Nucleus accumbens (tissue), 56 donors: ENCODE measurements at places on chromosomes 6 and 20.

GRCh38 chr20:10328897-10329255 lies 105.1 kb downstream of the MKKS start:
- DNase-seq = no peak

DNA sequence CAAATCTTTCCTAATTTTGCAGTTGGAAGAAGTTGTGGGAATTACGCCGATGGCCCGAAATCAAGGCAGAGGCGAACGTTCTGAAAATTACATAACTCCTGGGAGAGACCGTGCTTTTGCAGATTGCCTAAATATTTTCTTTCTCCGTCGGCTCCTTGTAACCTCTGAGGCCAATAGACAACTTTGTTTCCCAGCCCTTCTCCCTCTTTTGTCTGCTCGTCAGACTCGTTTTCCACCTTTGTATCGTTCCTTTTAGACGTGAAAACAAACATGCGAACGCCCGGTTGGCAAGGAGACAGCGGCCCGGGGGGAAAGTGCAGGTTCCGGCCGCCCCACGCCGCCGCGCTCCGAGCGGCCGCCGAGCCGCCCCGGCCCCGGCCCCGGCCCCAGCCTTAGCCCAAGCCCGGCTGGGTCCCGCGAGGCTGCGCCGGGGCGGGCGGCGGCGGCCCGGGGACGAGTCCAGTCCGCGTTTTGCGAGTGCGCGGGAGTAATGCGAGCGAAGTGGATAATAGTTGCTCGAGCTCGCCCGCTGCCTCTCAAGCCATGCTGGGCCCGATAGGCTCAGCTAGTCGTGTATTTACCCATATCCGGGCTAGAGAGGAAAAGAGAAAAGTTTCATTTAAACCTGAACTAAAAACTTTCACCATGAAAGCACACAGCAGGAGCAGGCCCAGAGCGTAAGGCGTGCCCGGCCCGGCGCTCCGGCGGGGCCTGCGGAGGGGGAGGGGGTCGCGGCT lies at the start of gene ARID1B:
Gene ARID1B, plus strand, starts transcription at position 539 of the 737 bp plus-strand sequence. CDS start 303 bp downstream, outside the sequence.
- peak; percentile 54 for DNase-seq

DNA sequence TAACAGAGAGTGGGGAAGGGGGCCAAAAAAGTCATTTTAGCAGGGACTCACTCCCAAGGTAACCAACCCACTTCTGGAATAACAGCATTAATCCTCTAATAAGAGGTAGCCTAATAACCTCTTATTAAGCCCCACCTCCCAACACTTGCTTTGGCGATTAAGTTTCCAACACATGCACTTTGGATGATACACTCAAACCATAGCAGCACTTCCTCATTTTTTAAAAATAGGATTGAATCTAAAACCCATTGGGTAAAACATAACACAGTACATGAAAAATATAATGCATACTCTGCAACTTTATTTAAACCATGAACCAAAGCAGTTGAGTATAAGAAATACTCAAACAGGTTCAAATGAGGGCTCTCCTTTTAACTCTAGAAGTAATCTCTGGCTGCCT lies 318.3 kb downstream of the HACE1 start:
- DNase-seq = no peak

DNA sequence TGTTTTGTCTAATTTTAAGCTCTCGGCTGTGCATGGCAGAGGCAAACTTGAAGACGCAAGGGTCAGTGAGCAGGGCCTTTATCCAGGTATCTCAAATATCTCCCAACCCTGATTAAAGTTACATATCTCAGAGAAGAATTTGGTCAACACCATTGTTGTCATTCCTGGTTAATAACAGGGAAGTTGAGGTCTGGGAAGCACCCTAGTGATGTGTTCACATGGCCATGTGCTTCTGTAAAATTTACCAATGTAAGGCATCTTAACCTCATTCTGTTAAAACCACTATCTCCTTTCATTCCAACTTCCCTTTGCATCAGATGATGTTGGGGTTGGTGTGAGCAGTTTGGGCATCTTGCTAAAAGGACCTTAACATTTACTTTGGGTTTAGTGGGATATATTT lies 4.0 kb upstream of the FAM110A start:
- no peak for DNase-seq

GRCh38 chr20:18811904-18812303 lies 1.7 kb upstream of the SCP2D1 start:
- no peak for DNase-seq

DNA sequence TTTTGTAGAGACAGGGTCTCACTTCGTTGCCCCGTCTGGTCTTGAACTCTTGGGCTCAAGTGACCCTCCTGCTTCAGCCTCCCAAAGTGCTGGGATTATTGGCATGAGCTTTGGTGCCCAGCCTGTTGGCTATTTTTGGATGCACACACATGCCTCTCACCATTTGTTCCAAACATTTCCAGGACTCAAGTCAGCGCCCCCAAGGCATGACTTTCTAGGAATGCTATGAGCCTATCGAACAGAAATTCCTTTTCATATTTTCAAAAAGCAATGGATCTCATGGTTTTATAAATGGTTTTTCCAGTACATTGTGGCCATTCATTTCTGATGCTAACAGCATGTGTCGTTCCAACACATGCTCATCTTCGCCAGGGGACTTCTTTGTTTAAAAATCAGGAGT lies 119.3 kb upstream of the NAA20 start:
- no peak for DNase-seq

DNA sequence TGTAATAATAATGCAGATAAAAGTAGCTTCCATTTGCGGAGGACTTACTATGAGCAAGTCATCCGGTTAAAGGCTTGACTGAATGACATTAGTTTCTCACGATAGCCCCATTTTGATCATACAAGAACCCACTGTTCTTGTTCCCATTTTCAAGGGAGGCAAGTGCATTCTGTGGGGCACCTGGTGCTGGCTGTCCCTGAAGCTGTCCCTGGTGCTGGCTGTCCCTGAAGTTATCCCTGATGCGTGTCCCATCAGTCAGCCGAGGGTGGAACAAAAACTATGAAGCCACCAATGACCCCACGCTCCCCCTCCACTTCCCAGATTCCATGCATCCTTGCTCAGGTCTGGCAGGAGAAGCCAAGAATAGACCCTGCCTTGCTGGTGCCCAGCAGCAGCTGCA lies 95.3 kb downstream of the EDN3 start:
- no peak for DNase-seq

GRCh38 chr6:98452685-98453084 lies 381.7 kb upstream of the POU3F2 start:
- no peak for DNase-seq

DNA sequence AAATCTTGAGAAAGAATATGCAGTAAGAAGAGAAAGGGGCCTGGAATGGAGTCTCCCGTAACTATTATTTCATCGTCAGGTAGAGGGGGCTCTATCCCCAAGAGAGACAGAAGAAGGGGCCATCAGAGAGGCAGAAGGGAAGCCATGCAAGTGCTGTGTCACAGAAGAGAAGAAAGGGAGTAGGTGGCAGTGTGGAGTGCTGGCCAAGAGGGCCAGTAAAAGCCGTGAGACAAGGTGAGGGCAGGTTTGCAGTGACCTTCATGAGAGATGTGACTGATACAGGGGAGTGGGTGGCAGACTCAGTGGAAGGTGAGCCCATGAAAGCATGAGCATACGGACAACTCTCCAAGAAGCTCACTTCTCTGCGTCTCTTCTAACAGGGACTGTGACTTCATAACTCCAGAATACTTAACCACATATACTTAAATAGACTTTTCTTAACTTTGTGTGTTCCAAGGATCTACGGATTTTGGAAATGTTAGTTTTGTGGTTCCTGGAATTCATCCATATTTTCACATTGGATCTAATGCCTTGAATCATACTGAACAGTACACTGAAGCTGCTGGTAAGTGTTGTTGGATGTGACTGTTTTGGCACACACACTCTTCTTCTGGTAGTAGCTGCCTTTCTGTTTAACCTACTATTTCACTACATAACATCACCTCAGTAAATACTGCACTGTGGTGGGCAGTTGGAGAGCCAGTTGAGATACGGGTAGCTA lies 15.6 kb downstream of the PM20D2 start:
- DNase-seq = no peak

DNA sequence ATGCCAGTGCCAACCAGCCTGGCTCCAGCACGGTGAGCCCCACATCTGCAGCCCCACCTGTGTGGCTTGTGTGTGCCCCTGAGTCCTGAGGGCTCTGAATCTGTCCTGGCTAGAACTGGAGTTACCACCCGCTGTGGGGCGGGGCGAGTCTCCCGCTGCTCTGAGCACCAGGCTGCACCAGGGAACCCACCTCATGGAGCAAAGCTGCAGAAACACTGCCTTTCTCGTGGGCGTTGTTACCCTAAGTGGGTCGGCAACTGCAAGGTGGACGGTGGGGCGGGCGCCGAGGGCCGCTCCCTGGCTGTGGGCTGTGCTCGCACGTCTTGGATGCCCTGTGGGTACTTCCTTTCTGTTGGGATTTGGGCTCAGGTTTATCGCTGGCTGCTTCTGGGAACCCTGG lies 12.7 kb upstream of the ZBTB46 start:
- no peak for DNase-seq

GRCh38 chr20:621125-621756 lies 11.1 kb upstream of the TCF15 start:
- no peak for DNase-seq

GRCh38 chr6:149628875-149629510 lies 19.5 kb downstream of the KATNA1 start:
- DNase-seq = no peak

DNA sequence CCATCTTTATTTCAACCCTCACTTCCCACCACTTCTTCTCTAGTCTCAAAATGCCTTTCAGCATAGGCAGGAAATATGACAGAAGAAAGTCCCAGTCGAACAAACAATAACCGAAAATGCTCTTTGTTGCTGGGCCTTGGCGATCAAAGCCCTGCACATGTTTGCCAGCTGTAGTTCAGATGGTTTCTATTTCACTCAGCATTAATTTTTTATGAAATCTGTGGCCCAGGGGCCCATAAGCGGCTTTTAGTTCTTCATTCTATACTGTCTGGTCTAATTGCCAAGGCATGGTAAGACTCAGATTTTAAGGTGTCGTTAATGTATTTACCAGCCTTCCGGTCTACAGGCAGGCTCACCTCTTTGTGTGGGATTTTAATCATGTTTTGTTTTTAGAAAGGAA lies 10.9 kb upstream of the F13A1 start:
- no peak for DNase-seq

- DNase-seq = no peak
Observed at GRCh38 chr6:31710523-31711219, 4.0 kb downstream of the LY6G6F start.

- DNase-seq = no peak
Observed at GRCh38 chr6:85772641-85773040, 130.0 kb upstream of the SYNCRIP start.
